ENCODE measurements at places on chromosomes 1 and 21.

GRCh38 chr1:20584890-20585289, 4.0 kb upstream of the CDA start:
- no peak for DNase-seq

- no peak for DNase-seq
Measured at GRCh38 chr21:45074048-45074817, at the start of gene ADARB1. TSS of gene ADARB1 (plus strand) at chr21:45074580. CDS start at chr21:45171657, 97,077 bp downstream.

- no peak for DNase-seq
Measured at GRCh38 chr1:64046891-64047290, 156.5 kb upstream of the UBE2U start.

- DNase-seq = no peak
Measured at GRCh38 chr1:236870721-236871120, 75.6 kb downstream of the MTR start.

DNA sequence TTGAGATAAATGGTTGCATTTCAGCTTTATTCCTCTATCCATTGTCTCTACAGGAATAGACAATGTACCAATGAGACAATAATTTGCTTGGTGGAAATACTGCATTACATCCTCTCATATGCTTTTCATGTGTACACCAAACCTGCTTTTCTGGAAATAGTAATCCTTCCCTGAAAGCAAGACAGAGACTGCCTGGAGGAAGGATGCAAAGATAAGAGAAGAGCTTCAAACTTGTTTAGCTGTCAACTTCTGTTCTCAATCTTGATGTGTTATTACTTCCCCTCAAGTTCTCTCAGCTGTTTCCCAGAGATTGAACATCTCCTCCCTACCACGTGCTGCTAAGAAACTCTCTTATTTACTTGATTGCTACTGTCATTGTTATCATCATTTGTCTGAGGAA, 1125.4 kb upstream of the TMPRSS15 start:
- DNase-seq = no peak

GRCh38 chr1:193674292-193674944, 488.0 kb upstream of the B3GALT2 start:
- no peak for DNase-seq

- no peak for DNase-seq
Measured at GRCh38 chr1:56754708-56755479, 64.3 kb downstream of the FYB2 start.

DNA sequence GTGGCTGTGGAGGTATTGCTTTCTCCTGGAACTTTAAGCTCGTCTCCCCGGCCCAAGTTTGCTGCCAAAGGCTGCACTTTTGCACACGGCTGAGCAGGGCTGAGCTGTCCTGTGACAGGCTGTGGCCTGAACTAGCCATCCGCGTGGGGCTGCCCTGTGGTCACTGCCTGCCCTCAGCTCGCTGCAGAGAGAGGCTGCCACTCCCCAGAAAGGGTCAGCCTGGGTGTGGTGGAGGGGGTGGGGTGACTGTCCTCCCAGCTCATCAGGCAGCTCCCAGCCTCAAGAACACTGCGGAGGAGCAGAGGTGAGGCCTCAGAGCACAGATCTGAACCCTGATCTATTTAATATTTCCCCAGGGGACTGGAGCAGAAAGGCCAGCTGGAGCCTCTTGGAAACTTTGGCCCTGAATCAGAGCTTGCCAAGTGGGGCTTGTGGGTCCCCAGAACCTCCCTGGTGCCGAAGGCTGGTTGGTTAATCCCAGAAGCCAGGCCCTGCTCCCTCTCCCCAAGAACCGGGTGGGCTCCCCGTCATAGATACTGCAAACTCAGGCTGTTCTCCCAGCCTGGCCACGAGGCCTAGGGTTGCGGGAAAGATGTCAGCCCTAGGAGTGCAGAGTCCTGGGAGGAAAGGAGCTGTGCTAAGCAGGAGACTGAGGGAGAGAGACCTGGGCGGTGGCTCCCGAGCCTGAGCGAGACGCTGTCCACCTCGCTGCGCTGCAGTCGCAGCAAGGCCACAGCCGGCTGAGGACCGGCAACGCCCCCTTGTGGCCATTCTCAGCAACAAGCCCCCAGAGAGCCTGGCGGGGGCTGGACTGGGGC, 125.1 kb upstream of the IPO9 start:
- DNase-seq = peak; percentile 92

DNA sequence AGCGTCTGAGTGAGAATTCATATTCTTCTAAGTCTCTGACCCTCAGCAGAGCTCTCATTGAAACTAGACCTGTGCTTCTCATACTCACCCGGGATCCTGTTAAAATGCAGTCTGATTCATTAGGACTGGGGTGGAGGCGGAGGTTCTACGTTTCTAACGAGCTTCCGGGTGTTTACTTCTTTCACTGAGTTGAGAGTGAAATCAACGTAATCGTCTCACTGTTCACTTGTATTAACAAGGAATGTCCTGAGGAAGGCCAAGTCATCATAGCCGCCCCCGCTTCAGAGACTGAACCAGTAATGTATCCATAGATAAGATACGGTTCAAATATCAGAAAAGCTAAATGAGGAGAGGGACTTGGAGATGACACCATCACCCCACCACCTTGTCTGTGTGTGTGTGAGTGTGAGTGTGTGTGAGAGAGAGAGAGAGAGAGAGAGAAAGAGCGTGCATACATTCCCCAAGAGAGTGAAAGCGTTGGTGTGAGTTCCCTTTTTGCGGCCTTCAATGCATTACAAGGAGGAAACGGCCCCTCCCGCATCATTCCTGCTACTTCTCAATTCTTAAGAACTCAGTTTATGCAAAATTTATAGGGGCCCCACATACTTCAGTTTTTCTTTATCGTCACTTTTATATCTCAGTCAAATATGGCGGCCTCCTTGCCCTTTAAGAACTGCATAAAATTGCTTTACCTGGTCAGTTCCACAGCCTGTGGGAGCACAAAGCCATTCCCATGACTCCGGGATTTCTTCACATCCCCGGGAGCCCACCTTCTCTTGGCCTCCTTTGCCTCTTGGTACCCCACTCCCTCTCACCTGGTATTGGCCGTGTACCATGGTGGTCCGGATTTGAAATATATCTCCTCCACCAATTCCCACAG, 19.8 kb downstream of the KMO start:
- no peak for DNase-seq

- no peak for DNase-seq
Measured at GRCh38 chr1:94648225-94649007, 106.9 kb upstream of the F3 start.

GRCh38 chr1:109931189-109931731, 20.6 kb downstream of the CSF1 start:
- no peak for DNase-seq

- no peak for DNase-seq
Measured at GRCh38 chr1:33802268-33802667, 61.6 kb upstream of the HMGB4 start.

DNA sequence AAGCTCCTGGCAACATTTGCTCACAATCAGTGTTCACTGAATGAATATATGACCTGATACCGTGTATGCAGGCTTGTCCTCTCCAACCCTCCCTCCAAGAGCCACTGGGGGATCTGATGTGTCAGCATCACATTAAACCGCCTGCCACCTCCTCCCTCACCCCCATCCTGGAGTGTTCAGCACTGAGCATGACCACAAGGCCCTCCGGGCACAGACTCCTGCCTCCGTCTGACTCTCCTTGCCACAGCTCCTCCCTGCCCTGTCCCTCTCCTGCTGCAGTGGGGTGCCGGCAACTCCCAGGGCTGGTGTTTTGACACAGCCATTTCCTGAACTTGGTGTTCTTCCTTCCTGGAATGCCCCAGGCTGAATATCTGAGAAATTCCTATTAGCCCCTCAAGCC, 136.7 kb downstream of the FCRL5 start:
- no peak for DNase-seq

- DNase-seq = no peak
Measured at GRCh38 chr1:243927381-243927780, 77.3 kb upstream of the AKT3 start.

GRCh38 chr1:2555634-2556276, 416 bp upstream of the TNFRSF14 start:
- no peak for DNase-seq

DNA sequence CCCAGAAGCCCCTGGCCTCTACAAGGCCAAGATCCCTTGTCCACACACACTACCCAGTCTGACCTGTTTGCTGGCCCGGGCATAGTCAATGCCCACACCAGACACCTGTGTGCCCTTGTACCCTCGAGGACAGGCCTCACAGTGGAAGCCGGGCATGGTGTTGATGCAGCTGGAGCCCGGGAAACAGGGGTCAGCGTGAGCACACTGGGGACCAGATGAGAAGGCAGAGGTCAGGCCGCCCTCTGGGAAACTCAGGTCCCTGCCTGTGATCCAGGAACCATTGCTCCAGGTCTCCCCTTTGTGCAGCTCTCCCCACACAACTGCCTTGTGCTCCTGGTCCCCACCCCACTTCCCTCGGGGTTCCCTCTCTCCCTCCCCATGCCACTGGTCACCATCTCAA, 5.5 kb downstream of the THBS3 start:
- no peak for DNase-seq

- no peak for DNase-seq
Measured at GRCh38 chr1:234658138-234658537, 48.2 kb upstream of the IRF2BP2 start.

GRCh38 chr1:40495315-40495903, 13.2 kb upstream of the EXO5 start:
- no peak for DNase-seq

DNA sequence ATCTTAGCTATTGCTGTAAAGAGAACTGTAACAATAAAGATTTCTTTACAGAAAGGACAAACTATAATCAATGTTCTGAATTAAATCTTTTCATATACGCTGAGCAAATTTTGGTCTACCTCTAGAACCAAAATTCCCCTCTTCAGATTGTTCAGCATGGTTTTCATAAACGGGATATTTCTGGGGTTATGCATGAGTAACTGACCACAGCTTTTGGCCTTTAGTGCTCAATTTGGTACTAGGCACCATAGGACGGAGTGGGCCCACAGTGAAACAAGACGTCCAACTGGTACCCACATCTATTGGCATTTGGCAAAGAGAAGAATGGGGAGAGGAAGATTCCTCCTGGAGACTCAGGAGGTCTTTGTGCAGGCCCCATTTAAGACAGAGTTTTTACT, 184.5 kb downstream of the TGFBR3 start:
- no peak for DNase-seq
